PC-3 (cell line): ENCODE measurements at places on chromosomes 5 and 9. TPM values are rescaled to one million over a fixed set of nuclear protein-coding genes. Genes with fewer than 3 reads are reported as not detected.

- no peaks in the 10 kb centered on the region for H3K27me3 ChIP-seq
- no peak for DNase-seq
- no peak overlapping the region for H3K4me3 ChIP-seq
- no peak overlapping the region for H3K27ac ChIP-seq
- no peaks in the 10 kb centered on the region for H3K36me3 ChIP-seq
These were observed 46.3 kb downstream of the FYB1 start for GRCh38 chr5:39173069-39173468.

DNA sequence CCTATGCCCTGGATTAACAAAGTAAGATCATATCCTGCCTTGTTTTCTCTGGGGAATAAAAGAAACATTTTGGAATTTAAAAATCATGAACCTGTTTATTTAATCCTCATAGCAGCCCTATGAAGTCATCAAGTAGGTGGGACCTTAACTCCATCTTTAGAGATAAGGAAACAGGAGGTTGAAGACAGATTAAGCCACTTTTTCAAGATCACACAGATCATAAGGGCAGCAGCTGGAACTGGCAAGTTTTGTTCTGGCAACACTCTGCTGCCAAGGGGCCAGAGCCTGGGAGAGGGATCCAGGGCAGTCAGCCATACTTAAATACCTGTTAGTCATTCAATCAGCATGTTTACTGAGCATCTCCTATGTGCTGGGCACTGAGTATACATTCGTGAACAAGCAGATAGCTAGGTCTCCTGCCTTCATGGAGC, 63.7 kb downstream of the SLC1A1 start:
- H3K27ac ChIP-seq = no peak overlapping the region
- H3K36me3 ChIP-seq = no peaks in the 10 kb centered on the region
- no peak overlapping the region for H3K4me3 ChIP-seq

DNA sequence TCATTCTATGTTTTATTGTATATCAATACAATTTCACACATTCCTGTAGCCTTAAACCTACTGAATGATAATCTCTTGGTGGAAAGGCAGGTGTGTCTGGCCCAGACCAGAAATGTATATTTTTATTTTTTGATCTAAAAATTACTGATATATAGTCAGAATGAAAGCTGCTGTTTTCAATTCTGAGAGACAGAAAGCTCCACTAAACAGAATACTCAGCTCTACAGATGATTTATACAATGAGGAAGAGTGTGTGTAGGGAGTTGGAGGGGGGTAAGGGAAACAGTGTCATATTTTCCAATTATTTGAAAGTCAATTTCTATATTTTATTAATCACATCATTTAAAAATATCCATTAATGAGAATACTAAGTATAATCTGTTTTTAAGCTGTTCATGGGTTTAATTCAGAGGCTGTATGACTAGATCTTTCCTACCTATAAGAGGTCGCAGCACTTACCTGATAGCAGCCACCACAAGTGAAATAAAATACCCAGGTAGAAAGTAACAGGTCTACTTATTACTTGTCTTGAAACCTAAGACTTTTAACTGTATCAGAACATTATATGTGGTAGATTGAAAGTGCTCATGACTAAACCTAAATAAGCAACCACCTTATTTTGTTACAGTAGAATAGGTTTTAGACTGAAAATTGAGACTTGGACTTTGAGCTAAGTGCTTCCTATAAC, 183.4 kb downstream of the TMC1 start:
- no peaks in the 10 kb centered on the region for H3K4me1 ChIP-seq
- no peaks in the 10 kb centered on the region for H3K36me3 ChIP-seq
- no peak for DNase-seq

DNA sequence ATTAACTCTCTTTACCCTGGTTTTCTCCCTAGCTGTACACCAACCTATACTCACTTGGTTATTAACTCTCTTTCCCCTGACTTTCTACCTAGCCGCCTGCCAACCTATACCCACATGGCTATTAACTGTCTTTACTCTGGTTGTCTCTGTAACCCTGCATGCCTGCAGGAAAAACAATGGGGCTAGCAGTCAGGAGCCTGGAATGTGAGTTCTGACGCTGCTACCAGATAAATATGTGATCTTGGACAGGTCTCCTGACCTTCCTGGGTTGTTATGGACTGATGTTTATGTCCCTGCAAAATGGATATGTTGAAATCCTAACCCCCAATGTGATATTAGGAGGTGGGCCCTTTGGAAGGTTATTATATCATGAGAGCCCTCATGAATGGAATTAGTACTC, 119.2 kb downstream of the SMARCA2 start:
- no peaks in the 10 kb centered on the region for H3K36me3 ChIP-seq
- H3K4me1 ChIP-seq = no peaks in the 10 kb centered on the region
- H3K27ac ChIP-seq = no peak overlapping the region

- 0 out of 2 replicates have a peak overlapping the region, but pooled peaks have one; percentile 9 for H3K27ac ChIP-seq
- no peak for DNase-seq
- peaks cover 28% of the 10 kb centered on the region for H3K4me1 ChIP-seq
- H3K4me3 ChIP-seq = no peak overlapping the region
- H3K27me3 ChIP-seq = no peaks in the 10 kb centered on the region
These were observed 2.1 kb upstream of the PSIP1 start for GRCh38 chr9:15512889-15513288.

DNA sequence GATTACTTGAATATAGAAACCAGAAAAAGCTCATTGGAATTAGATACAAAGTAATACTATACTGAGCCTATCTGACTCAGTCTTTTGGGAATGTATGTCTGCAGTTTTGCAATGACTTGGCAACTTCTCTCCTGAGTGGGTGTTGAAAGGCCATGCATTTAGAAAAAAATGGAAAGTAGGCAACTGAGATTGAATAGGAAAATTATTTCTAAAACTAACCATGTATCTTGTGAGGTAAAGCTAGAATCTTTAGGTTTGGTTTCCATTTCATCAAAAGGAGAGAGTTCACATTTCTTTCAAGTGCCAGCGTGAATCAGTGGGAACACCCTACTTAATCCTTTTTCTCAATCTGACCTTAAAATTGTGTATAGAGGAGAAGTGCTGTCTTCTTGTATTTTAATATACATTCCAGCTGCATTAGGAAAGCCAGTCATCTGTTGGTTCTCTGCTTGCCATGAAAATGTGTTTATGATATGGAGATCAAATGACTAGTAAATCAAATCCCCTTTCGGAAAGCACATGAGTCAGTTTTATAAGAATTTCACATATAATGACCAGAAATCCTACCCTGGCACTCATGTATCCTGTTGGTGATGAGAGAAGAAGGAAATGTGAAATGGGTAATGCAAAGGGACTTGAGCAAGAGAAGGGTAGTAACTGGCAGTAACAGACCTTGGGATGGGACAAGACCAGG, 30.4 kb downstream of the NFX1 start:
- H3K4me1 ChIP-seq = peaks cover 32% of the 10 kb centered on the region
- DNase-seq = peak; percentile 87
- peaks cover 39% of the 10 kb centered on the region for H3K36me3 ChIP-seq
- H3K27ac ChIP-seq = peak overlapping the region; percentile 98
- H3K4me3 ChIP-seq = peak overlapping the region; percentile 7; the same call in 1 of the 2 replicates

- H3K27me3 ChIP-seq = no peaks in the 10 kb centered on the region
- H3K27ac ChIP-seq = no peak overlapping the region
- no peak for DNase-seq
- no peak overlapping the region for H3K4me3 ChIP-seq
- H3K36me3 ChIP-seq = no peaks in the 10 kb centered on the region
These were observed 1099.7 kb downstream of the DTWD2 start for GRCh38 chr5:117888688-117889087.

DNA sequence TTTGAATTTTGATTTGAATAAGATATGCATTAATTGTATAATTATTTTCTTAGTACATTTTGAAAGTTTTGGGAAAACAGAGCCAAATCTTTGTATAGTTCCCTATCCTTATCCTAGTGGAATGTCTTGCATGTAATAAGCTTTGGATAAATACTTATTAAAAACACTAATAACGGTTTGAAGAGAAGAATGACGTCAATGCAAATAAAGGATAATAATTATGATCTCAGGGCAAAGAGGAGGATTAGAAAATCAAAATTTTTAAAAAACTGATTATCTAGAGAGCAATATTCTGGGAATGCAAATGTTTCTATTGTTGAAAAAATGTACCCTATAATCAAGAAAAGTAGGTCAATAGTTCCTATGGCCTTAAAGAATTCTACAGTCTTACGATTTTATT, 22.1 kb downstream of the TYRP1 start:
- H3K4me3 ChIP-seq = no peak overlapping the region
- no peaks in the 10 kb centered on the region for H3K4me1 ChIP-seq
- H3K36me3 ChIP-seq = no peaks in the 10 kb centered on the region
- no peak for DNase-seq
- H3K27ac ChIP-seq = no peak overlapping the region
- H3K27me3 ChIP-seq = no peaks in the 10 kb centered on the region

GRCh38 chr9:85182383-85182782, 512.9 kb downstream of the NTRK2 start:
- H3K4me3 ChIP-seq = no peak overlapping the region
- H3K27ac ChIP-seq = no peak overlapping the region
- H3K4me1 ChIP-seq = no peaks in the 10 kb centered on the region
- no peak for DNase-seq

GRCh38 chr5:140869555-140869886, 764 bp downstream of the PCDHA11 start:
- peaks cover 10% of the 10 kb centered on the region; the same call in 1 of the 2 replicates for H3K4me1 ChIP-seq
- no peaks in the 10 kb centered on the region; the same call in 1 of the 2 replicates for H3K36me3 ChIP-seq
- no peak for DNase-seq
- no peak overlapping the region for H3K27ac ChIP-seq

- no peaks in the 10 kb centered on the region for H3K4me1 ChIP-seq
- H3K4me3 ChIP-seq = no peak overlapping the region
- peaks cover 45% of the 10 kb centered on the region for H3K27me3 ChIP-seq
- no peaks in the 10 kb centered on the region for H3K36me3 ChIP-seq
These were observed 36.7 kb downstream of the COL23A1 start for GRCh38 chr5:178553517-178553916.

DNA sequence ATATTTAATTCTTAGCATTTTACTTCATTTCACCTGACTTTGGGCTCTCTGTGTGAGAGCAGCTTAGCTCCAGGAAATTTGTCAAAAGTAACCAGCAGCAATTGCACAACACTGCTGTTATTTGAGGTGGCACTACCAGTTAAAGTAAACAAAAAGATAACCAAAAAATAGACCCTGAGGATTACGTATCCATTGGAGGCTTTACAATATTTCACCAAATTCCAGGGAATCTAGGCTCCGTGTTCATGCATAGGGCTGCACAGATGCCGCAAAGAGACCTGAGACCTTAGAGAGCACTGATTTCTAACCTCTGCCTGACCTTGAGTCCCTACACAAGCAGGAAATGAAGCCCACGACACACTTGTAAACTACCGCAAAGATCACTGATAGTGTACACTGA, 1392.7 kb upstream of the CDH6 start:
- no peak overlapping the region for H3K27ac ChIP-seq
- no peak overlapping the region for H3K4me3 ChIP-seq
- no peaks in the 10 kb centered on the region for H3K27me3 ChIP-seq
- DNase-seq = no peak
- H3K4me1 ChIP-seq = no peaks in the 10 kb centered on the region

DNA sequence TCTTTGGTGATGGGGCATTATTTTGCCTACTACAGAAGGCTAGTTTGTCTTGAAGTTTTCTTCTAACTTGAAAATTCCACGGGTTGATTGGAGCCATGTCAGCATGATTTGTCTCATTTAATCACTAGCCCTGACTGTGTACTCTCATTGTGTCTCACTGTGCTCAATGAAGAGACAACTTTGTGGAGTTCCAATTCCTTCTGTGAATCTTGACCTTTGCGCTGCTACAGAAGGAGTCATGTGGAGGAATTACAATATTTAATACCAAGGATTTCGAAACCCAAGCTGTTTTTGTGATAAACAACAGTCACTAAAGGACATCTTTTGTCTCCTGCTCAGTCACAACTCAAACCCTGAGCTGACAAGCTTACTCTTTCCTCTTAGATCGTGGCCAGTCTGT, 98.6 kb upstream of the ACTBL2 start:
- H3K4me1 ChIP-seq = no peaks in the 10 kb centered on the region
- H3K4me3 ChIP-seq = no peak overlapping the region
- DNase-seq = no peak
- H3K36me3 ChIP-seq = no peaks in the 10 kb centered on the region

GRCh38 chr5:62333250-62333794, 27.3 kb downstream of the KIF2A start:
- peaks cover 6% of the 10 kb centered on the region; the same call in 1 of the 2 replicates for H3K4me1 ChIP-seq
- H3K27ac ChIP-seq = no peak overlapping the region
- no peak overlapping the region for H3K4me3 ChIP-seq
- no peaks in the 10 kb centered on the region for H3K27me3 ChIP-seq
- no peaks in the 10 kb centered on the region for H3K36me3 ChIP-seq

DNA sequence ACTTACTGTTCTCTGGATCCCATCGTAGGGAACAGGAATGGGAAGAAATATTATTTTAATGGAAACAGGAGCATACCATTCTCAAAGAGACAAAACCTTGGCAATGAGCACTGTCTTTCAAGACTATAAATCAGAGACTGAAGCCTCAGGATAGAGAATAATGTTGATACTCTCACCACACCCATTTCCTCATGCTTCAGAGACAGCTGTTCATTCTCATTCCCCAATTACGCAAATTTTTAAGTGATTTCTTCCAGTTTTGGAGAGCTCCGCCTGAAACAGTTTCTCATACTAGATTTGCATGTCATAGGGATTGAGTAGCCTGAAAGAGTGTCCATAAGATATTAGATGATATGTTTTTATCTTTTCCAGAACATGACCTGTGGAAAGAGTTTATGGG, 290.5 kb upstream of the RASA1 start:
- DNase-seq = no peak
- no peaks in the 10 kb centered on the region for H3K27me3 ChIP-seq
- H3K4me3 ChIP-seq = no peak overlapping the region
- H3K4me1 ChIP-seq = peaks cover 21% of the 10 kb centered on the region
- no peak overlapping the region for H3K27ac ChIP-seq

GRCh38 chr9:8679371-8679822, 879.8 kb upstream of the DMAC1 start:
- H3K27me3 ChIP-seq = no peaks in the 10 kb centered on the region
- H3K4me1 ChIP-seq = no peaks in the 10 kb centered on the region
- no peak overlapping the region for H3K27ac ChIP-seq
- no peak for DNase-seq
- H3K4me3 ChIP-seq = no peak overlapping the region

- H3K27ac ChIP-seq = no peak overlapping the region
- no peaks in the 10 kb centered on the region for H3K27me3 ChIP-seq
- no peak overlapping the region for H3K4me3 ChIP-seq
- no peak for DNase-seq
- no peaks in the 10 kb centered on the region for H3K36me3 ChIP-seq
These were observed 30.7 kb downstream of the LHX2 start for GRCh38 chr9:124042201-124042721.

ARSK gene
- 10.5 and 12.6 TPM in 2 replicates for total RNA-seq

C5orf58 gene
- not detected in 2 replicates for total RNA-seq

SPATA31E1 gene
- total RNA-seq = 0.04 TPM in 1 of 2 replicates, not detected in the other

HACD4 gene
- total RNA-seq = not detected in 2 replicates

SLCO6A1 gene
- not detected in 2 replicates for total RNA-seq

CCDC183 gene
- total RNA-seq = 0.87 and 1.2 TPM in 2 replicates

PARP8 gene
- total RNA-seq = 0.07 and 0.69 TPM in 2 replicates

PPP1R2B gene
- 0.07 TPM in 1 of 2 replicates, not detected in the other for total RNA-seq

EXOSC2 gene
- 33.5 and 40.4 TPM in 2 replicates for total RNA-seq

CCDC152 gene
- not detected in 2 replicates for total RNA-seq

CMYA5 gene
- total RNA-seq = under 0.01 and 0.15 TPM in 2 replicates

TMC1 gene
- total RNA-seq = 0.15 TPM in 1 of 2 replicates, not detected in the other
